ENCODE measurements at places on chromosomes 13 and 19. TPM values are rescaled to one million over a fixed set of nuclear protein-coding genes. Genes with fewer than 3 reads are reported as not detected.

The NLRP7 gene
- total RNA-seq = not detected

DNA sequence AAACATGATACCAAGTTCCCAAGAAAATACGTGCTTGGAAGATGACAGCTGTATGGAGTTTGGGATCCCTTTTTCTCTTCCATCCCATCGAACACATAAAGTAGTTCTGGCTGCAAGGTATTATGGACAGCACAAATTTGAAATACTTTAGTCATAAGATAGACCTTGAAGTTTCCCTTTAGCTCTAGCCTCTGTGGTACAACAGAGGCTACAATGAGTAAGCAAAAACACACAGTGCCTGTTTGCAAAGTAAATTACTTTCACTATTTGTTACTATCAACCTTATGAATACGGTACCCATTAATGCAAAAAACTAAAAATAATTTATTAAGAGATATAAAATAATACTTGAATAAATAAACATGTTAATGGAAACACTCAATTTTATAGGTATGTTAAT lies 21.0 kb upstream of the LRCH1 start:
- no peak for DNase-seq

- DNase-seq = no peak
These were observed at the start of gene ISYNA1 for GRCh38 chr19:18437491-18438330. TSS of gene ISYNA1 (minus strand) at chr19:18438133. CDS start at chr19:18437979, 154 bp downstream.

- no peak for DNase-seq
These were observed 559.8 kb upstream of the ATXN8OS start for GRCh38 chr13:69547780-69548179.

- DNase-seq = no peak
These were observed 23.8 kb downstream of the ATP11A start for GRCh38 chr13:112713517-112714253.

- DNase-seq = peak; percentile 81
These were observed 8.8 kb upstream of the GNG7 start for GRCh38 chr19:2711172-2711874.

- no peak for DNase-seq
These were observed 15.1 kb downstream of the RAB20 start for GRCh38 chr13:110546378-110546777.
